Pancreas (tissue), 10 donors: ENCODE measurements at places on chromosomes 3 and 15.

DNA sequence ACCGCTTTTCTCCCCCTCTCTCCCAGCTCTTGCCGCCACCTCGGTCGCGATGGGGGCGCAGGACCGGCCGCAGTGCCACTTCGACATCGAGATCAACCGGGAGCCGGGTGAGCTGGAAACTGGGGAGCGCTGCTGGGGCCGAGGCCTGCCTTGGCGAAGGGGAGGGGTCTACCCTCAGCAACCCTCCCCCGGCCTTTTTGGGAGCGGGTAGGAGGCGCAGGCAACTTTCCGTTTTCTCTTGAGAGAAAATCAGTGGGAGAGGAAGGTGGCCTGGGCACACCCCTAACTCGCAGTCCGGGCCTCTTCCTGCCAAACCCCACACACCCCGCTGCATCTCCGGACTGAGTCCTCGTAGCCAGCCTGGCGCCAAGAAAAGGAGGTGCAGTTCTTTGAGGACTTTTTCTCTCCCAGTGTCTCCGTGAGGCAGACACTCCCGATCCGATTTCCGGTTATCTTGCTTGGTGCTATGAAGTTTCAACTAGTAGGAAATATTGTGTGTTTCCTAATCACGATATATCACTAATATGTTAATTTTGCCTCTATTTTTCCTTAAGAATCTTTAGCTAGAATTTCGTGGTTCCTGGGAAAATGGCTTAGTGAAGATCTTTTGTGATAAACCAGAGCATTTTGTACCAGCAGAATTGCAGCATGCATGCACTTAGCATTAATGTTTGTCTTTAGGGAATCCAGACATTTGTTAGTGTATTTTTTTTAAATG is 631 bp downstream of the NKTR start:
- H3K36me3 ChIP-seq: no peaks in the 10 kb centered on the region
- no peaks in the 10 kb centered on the region for H3K27me3 ChIP-seq
- H3K4me1 ChIP-seq: peaks cover 1% of the 10 kb centered on the region
- no peak for DNase-seq

- H3K4me3 ChIP-seq: no peak overlapping the region
- peaks cover 1% of the 10 kb centered on the region for H3K4me1 ChIP-seq
- H3K36me3 ChIP-seq: no peaks in the 10 kb centered on the region
- DNase-seq: no peak
These were observed 3.4 kb downstream of the GHSR start for GRCh38 chr3:172444821-172445220.

GRCh38 chr3:8491271-8492144 is 10.1 kb upstream of the LMCD1 start:
- no peaks in the 10 kb centered on the region for H3K27me3 ChIP-seq
- no peak overlapping the region for H3K4me3 ChIP-seq
- peaks cover 8% of the 10 kb centered on the region for H3K4me1 ChIP-seq
- no peaks in the 10 kb centered on the region for H3K36me3 ChIP-seq

- no peaks in the 10 kb centered on the region for H3K27me3 ChIP-seq
- no peaks in the 10 kb centered on the region for H3K4me1 ChIP-seq
- H3K27ac ChIP-seq: no peak overlapping the region
- no peaks in the 10 kb centered on the region for H3K36me3 ChIP-seq
- no peak overlapping the region for H3K4me3 ChIP-seq
These were observed 262.3 kb downstream of the GAP43 start for GRCh38 chr3:115885621-115886020.

GRCh38 chr15:92495446-92495845 is 101.8 kb downstream of the ST8SIA2 start:
- H3K27me3 ChIP-seq: no peaks in the 10 kb centered on the region
- no peak overlapping the region for H3K4me3 ChIP-seq
- no peaks in the 10 kb centered on the region for H3K4me1 ChIP-seq
- H3K27ac ChIP-seq: no peak overlapping the region
- no peak for DNase-seq

GRCh38 chr3:110743202-110743601 is 328.4 kb upstream of the NECTIN3 start:
- H3K27ac ChIP-seq: peak overlapping the region; percentile 54
- no peaks in the 10 kb centered on the region for H3K36me3 ChIP-seq
- H3K4me3 ChIP-seq: no peak overlapping the region
- peaks cover 13% of the 10 kb centered on the region for H3K4me1 ChIP-seq
